ENCODE measurements at places on chromosomes 1 and 21. TPM values are rescaled to one million over a fixed set of nuclear protein-coding genes. Genes with fewer than 3 reads are reported as not detected.

PLCH2 gene
- 0.28 TPM for total RNA-seq

EMC1 gene
- 55.3 TPM for total RNA-seq

KRTAP21-1 gene
- total RNA-seq = not detected

CALML6 gene
- total RNA-seq = not detected

IGSF8 gene
- total RNA-seq = 8.8 TPM

SPRR1B gene
- total RNA-seq = not detected

ZSCAN20 gene
- total RNA-seq = 11.1 TPM
